ENCODE measurements at places on chromosomes 5 and 9.

DNA sequence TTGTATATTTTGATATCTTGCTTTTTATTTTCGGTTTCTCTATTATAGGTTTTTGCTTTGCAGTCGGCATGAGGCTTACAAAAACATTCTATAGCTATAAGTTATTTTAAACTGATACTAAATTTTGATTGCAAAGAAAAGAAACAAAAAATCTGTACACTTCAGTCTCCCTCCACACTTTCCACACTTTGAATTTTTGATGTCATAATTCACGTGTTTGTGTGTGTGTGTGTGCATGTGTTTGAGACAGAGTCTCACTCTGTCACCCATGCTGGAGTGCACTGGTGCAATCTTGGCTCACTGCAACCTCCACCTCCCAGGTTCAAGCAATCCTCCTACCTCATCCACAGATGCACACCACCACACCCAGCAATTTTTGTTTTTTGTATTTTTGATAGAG is 124.9 kb downstream of the MRPS30 start:
- H3K27ac ChIP-seq = no peak overlapping the region
- no peaks in the 10 kb centered on the region for H3K27me3 ChIP-seq
- DNase-seq = no peak
- H3K36me3 ChIP-seq = no peaks in the 10 kb centered on the region

GRCh38 chr9:109989296-109989695 is 209.3 kb downstream of the PALM2AKAP2 start:
- no peaks in the 10 kb centered on the region for H3K27me3 ChIP-seq
- no peak overlapping the region for H3K4me3 ChIP-seq
- H3K36me3 ChIP-seq = peaks cover 2% of the 10 kb centered on the region
- H3K27ac ChIP-seq = peak overlapping the region; percentile 35

- no peak overlapping the region for H3K27ac ChIP-seq
- no peak for DNase-seq
- H3K4me3 ChIP-seq = peak overlapping the region; percentile 80
- H3K4me1 ChIP-seq = peaks cover 11% of the 10 kb centered on the region
- H3K36me3 ChIP-seq = no peaks in the 10 kb centered on the region
Measured at GRCh38 chr5:60843386-60843935, 608 bp downstream of the ELOVL7 start.

DNA sequence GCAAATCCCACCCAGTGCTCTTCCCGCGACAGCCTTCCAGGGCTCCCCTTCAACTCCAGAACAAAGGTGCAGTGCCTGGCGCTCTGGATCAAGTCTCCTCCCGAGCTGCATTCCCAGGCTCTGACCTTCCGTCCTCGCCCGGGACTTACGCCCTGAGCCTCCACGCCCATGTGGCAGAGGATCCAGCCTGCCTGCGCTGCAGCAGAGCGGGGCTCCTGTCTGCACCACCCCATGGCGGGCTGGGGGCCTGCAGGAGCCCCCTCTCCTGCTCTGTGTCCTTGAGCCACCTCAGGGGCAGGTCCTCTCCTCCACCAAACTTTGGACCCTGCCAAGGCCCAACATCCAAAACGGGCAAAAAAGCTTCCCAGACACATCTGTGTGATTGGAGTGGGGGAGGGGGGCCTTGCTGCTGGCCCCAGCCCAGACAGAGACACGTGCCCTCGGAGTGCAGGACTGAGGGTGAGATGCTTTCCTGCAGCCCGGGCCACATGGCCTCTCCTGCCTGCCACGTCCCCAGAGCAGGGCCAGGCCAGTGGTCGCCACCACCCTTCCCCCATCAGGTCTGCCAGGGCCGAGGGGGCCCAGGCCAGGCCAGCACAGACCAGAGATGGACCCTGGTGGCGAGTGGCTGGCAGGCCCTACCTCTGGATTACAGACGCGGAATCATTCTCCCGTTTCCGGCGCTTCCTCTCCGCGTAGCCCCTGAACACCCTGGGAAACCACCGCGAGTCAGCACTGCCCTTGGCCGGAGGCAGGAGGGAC is 4.4 kb downstream of the NSMF start:
- H3K4me1 ChIP-seq = peaks cover 27% of the 10 kb centered on the region
- H3K27ac ChIP-seq = peak overlapping the region; percentile 71
- H3K4me3 ChIP-seq = peak overlapping the region; percentile 83
- DNase-seq = no peak
- peaks cover 7% of the 10 kb centered on the region for H3K36me3 ChIP-seq
- no peaks in the 10 kb centered on the region for H3K27me3 ChIP-seq

DNA sequence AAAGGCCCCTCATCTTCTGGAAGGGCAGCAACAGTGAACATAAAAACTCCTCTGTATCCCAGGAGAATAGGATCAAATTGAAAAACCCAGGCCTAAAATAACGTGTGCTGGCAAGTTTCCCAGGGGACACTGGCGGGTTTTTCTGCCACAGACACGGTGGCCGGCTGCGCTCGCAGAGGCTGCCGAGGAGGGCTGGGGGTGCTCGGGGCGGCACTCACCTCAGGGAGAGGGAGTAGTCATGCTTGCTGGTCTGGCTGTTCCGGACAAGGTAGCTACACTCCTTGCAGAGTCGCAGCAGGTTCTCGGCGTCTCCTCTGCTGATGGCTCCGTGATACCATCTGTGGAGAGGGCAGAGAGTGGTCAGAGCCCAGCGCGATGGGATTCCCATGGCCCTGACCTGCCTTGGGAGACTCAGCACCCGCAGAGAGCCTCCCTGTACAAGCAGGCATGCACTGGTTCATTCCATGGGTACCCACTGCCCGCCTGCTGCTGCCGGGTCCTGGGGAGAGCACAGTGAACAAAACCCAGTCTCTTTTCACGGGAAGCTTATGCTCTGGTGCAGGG is 44.6 kb upstream of the SLC25A51 start:
- no peaks in the 10 kb centered on the region for H3K36me3 ChIP-seq
- H3K27me3 ChIP-seq = peaks cover 4% of the 10 kb centered on the region
- no peak overlapping the region for H3K27ac ChIP-seq
- peaks cover 9% of the 10 kb centered on the region for H3K4me1 ChIP-seq
- DNase-seq = no peak

- H3K4me1 ChIP-seq = peaks cover 24% of the 10 kb centered on the region
- H3K4me3 ChIP-seq = no peak overlapping the region
- no peak overlapping the region for H3K27ac ChIP-seq
- DNase-seq = no peak
- H3K27me3 ChIP-seq = no peaks in the 10 kb centered on the region
Measured at GRCh38 chr5:143057580-143057999, 287.4 kb downstream of the ARHGAP26 start.

GRCh38 chr5:1751026-1751863 is 48.4 kb downstream of the MRPL36 start:
- no peaks in the 10 kb centered on the region for H3K4me1 ChIP-seq
- H3K27ac ChIP-seq = no peak overlapping the region
- H3K27me3 ChIP-seq = peaks cover 3% of the 10 kb centered on the region
- H3K36me3 ChIP-seq = no peaks in the 10 kb centered on the region
- DNase-seq = no peak

DNA sequence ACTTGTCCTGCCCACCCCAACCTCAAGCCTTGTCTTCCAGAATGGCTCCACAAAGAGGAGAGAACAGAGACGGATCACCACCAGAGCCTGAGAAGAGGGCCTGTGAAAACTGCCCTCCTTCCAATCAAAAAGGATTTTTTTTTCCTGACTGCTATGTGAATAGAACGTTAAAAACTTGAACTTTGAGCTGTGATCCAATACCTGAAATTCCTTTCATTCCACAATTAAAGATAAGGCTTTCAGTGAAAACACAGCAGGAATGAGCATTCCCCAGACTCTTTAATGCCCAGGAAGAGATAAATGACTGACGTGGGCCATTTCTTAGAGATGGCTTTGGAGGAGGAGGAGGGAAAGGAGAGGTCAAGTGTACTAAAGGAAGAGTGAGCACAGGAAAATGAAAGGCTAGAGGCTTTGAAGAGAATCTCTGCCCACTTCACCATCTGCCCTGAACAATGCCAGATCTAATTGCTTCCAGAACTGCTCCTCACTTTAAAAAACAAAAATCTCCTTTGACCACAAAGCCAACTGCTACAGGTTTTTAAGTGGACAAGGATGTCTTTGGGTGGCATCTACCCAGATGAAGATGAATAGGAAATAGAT is 177.9 kb upstream of the MAP3K1 start:
- H3K27me3 ChIP-seq = no peaks in the 10 kb centered on the region
- H3K4me1 ChIP-seq = peaks cover 25% of the 10 kb centered on the region
- no peak overlapping the region for H3K4me3 ChIP-seq
- no peaks in the 10 kb centered on the region for H3K36me3 ChIP-seq

GRCh38 chr5:132364319-132364718 is 5.2 kb upstream of the SLC22A5 start:
- no peaks in the 10 kb centered on the region for H3K27me3 ChIP-seq
- no peak overlapping the region for H3K27ac ChIP-seq
- no peak overlapping the region for H3K4me3 ChIP-seq
- H3K4me1 ChIP-seq = peaks cover 4% of the 10 kb centered on the region
- DNase-seq = no peak
- H3K36me3 ChIP-seq = peaks cover 16% of the 10 kb centered on the region

- no peak for DNase-seq
- peaks cover 2% of the 10 kb centered on the region for H3K27me3 ChIP-seq
- H3K4me3 ChIP-seq = no peak overlapping the region
- H3K4me1 ChIP-seq = peaks cover 12% of the 10 kb centered on the region
Measured at GRCh38 chr5:32017692-32018367, 156.3 kb downstream of the GOLPH3 start.

GRCh38 chr9:4299005-4299795 is 668 bp downstream of the GLIS3 start:
- H3K4me3 ChIP-seq = peak overlapping the region; percentile 85
- H3K36me3 ChIP-seq = no peaks in the 10 kb centered on the region
- H3K27ac ChIP-seq = no peak overlapping the region
- peaks cover 20% of the 10 kb centered on the region for H3K4me1 ChIP-seq
- peaks cover 47% of the 10 kb centered on the region for H3K27me3 ChIP-seq

DNA sequence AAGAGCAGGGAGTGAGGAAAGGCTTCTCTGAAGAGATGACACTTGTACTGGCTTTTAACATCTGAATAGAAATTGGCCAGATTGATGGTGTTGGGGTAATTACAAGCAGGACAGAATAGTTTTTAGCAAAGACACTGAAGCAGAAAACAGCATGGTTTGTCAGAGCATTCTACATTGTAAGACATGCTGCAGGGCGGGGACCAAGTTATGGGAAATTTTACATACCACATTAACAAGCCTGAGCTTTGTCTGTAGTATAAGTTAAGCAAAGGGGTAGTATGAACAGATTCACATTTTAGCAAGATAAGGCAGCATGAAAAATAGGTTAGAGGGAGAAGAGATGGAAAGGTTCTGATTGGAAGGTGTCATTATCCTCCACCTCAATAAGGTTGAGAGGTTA is 66.5 kb downstream of the JMY start:
- peaks cover 53% of the 10 kb centered on the region for H3K36me3 ChIP-seq
- no peak for DNase-seq
- H3K27me3 ChIP-seq = no peaks in the 10 kb centered on the region
- no peaks in the 10 kb centered on the region for H3K4me1 ChIP-seq
- H3K27ac ChIP-seq = no peak overlapping the region
- no peak overlapping the region for H3K4me3 ChIP-seq

DNA sequence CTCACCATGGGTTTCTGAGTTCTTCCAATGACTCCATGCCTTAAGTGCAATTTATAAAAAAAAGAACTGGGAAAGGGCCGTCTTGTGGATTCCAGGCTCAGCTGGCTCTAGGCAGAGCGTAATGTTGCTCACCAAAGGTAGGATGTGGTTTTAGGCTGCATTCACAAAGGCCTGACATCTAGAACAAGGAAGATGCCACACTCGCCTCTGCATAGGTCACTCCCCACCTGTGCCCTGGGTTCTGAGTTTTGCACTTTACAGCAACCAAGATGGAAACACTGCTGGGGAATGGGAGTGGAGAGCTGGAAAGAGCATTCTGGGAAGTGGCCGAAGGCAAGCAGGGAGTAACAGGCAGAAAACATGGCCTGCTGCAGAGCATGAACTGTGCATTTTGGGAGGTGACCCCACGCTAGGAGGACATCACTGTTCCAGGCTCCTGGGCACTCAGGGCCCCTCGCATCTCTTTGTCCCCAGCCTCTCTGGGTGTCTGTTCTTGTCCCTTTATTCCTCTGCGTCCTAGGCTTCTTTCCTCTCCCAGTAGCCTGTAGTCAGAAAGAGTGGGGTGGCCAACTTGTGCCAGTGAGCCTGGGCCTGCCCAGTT is 12.3 kb downstream of the FCN2 start:
- peaks cover 8% of the 10 kb centered on the region for H3K27me3 ChIP-seq
- H3K36me3 ChIP-seq = no peaks in the 10 kb centered on the region
- no peak for DNase-seq
- H3K4me3 ChIP-seq = no peak overlapping the region

- no peaks in the 10 kb centered on the region for H3K36me3 ChIP-seq
- no peak overlapping the region for H3K4me3 ChIP-seq
- DNase-seq = no peak
- H3K27me3 ChIP-seq = peaks cover 40% of the 10 kb centered on the region
Measured at GRCh38 chr5:532521-533242, 8.4 kb upstream of the SLC9A3 start.

GRCh38 chr5:40869384-40869783 is 28.2 kb downstream of the CARD6 start:
- H3K36me3 ChIP-seq = no peaks in the 10 kb centered on the region
- no peak for DNase-seq
- H3K27me3 ChIP-seq = peaks cover 6% of the 10 kb centered on the region
- no peaks in the 10 kb centered on the region for H3K4me1 ChIP-seq
